Stimulated activated CD4-positive, alpha-beta T cell treated with anti-CD3 and anti-CD28 coated beads, Interleukin-12 subunit alpha, Interleukin-12 subunit beta, amount 100 ng/mL, for 24 hours (primary cell): ENCODE measurements at places on chromosomes 12 and 14.

DNA sequence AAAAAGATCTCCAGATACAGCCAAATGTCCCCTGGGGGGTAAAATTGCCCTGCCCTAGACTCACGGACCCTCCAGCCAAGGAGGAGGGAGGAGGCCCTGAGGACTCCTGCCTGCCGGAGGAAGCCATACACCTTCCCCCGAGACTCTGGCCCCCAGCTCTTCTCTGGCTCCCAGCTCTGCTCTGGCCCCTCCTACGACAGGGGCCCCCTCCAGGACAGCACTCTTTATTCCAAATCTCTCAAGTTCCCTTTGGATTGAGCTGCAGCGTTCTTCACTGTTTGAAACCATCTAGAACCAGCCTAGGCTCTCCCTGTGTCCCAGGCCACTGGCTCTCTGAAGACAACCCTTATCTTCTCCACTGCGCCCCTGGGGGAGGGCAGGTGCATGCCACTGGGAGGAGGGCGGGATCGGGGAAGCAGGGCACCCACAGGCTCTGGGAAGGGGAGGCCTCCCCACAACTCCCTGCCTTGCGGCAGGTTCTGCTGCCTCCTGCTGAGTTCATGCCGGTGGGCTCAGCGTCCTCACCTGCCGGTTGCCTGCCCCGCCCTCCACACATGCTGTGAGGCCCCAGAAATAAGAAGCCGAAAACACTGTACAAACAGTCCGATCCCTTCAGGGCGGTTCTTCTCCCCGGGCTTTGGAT lies 112.7 kb downstream of the DICER1 start:
- no peak for DNase-seq

GRCh38 chr12:41367726-41368405 lies 179.7 kb downstream of the PDZRN4 start:
- no peak for DNase-seq

GRCh38 chr14:102931580-102932285 lies 9.3 kb downstream of the AMN start:
- no peak for DNase-seq

GRCh38 chr12:77042833-77043232 lies 22.5 kb downstream of the E2F7 start:
- no peak for DNase-seq

- no peak for DNase-seq
Observed at GRCh38 chr14:106562451-106562850, 1036.1 kb downstream of the TMEM121 start.

DNA sequence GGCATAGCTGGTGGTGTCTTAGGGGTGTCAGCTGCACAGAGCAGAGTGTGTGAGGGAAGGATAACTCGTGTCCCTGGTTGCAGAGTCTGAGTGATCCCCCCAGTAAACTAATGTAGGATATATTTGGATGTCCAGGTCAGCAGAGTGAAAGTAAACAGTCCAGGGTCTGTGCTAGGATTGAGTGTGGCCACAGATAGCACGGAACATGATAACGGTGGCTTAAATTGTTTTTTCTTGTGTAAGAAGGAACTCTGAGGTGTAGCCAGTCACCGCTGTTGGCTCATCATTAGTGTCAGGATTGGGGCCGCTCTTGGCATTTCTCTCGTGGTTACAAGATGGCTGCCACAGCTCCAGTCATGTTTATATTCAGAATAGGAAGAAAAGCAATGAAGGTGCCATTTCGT lies 97.3 kb downstream of the DERA start:
- no peak for DNase-seq

- DNase-seq: no peak
Observed at GRCh38 chr12:42564996-42565395, 24.6 kb downstream of the PRICKLE1 start.

- no peak for DNase-seq
Observed at GRCh38 chr12:104044158-104044557, 5.8 kb downstream of the GLT8D2 start.

DNA sequence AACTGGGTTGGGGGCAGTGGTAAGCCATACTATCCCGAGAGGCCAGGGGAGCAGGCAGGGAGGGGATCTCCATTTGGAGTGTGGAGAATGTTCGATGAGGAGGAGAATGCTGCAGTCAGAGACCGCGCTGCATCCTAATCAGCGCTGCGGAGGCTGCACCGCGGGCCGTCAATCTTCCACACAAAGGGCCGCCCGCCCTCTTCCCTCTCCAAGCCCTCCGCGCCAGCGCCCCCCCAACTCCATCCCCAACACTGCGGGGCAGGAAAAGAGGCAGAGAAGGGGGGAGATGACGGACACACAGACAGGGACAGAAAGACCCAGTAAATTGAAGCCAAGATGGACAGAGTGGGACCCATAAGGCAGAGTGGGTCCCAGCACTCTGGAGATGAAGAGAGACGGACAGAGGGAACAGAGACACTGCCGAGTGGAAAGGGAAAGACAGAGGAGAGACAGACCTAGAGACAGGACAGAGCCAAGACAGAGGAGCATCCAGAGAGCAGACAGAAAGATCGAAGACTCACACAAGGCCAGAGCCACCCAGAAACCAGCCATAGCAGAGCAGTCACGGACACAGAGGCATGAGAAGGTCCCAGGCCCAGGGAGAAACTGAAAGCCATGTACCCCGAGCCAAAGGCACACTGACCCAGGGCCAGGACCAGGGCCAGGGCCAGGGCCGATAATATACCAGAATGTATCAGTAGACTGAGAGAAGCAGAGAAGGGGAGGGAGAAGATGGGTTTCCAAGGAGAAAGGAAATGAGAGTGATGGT lies 3.5 kb downstream of the CISTR start:
- no peak for DNase-seq

- no peak for DNase-seq
Observed at GRCh38 chr12:115619889-115620288, 657.6 kb downstream of the MED13L start.

DNA sequence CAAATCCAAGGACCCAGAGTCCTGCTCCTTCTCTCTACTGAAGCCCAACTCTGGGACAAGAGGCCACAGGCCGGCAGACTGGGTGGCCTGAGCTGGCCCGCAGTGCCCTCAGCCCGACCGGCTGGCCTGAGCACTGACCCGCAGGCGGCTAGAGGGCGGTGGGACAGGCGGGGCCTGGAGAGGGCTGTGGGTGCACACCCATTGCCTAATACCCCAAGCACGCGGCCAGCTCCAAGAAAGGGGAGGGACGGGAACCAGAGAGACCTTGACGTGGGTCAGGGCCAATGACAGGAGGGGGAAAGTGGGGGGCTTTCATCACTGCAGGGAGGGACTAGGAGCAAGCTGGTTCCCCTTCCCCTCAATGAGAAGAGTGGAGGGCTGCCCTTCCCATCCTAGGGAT lies 2.0 kb upstream of the WNT10B start:
- DNase-seq: no peak

DNA sequence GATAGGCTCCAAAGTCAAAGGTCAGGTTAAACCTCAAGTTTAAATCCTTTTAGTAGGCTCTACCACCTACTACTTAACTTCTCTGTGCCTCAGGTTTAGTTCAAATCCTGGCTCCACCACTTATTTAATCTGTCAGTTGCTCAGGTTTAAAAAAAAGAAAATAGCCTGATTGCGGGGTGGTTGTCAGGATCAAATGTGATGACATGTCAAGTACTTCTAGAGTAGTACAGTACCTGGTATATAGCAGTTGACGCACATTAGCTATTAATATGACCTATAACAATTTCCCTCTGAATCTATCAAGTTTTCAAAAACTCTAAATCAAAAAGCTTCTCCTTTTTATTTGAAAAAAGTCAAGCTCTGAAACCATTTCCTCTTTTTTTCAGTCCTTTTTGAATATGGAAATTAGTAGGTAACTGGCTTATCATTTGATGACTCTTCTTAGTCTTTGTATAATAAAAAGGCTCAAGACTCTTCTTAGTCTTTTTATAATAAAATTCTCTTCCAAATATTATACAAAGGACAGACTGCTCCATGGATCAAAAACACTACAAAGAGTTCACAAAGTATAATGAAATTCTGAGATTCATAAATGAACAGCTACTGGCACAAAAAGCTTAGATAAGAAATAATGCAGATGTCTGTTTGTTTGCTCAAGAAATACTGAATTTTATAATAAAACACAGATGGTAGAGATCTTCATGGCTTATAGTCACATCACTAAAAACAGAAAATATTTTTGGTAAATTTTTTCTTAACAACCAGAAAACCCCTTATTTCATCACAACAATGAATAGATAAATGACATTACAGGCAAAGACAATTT lies 5.0 kb downstream of the OSBPL8 start:
- no peak for DNase-seq

DNA sequence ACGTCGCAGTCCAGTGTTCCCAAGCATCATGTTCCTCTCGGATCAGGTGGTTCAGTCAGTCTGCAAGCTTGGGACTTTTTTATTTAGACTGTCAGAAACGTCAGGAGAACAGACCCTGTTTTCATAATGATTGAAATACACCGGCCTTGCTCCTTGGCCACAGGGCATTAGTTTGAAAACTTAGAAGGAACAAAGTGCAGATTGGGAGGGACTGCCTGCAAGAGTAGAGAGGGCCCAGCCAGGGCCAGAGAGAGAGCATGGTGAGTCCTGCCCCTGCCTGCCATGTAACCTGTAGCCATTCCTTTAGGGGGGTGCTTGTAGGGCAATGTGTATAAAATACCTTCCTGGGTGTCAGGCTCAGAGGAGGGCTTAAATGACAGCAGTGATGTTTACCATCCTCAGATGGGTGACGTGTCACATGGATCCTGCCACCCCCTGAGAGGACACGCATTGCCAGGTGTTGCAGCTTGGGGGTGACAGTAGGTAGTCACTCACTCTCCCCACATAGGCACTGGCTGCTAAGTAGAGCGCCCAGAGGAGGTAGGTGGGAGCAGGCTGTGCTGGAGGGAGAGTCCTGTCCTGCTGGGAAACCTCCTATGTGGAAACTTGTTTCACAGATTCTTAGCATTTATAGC lies 45.7 kb downstream of the MMAB start:
- DNase-seq: no peak

- DNase-seq: no peak
Observed at GRCh38 chr12:19211802-19212201, 82.3 kb downstream of the PLEKHA5 start.

DNA sequence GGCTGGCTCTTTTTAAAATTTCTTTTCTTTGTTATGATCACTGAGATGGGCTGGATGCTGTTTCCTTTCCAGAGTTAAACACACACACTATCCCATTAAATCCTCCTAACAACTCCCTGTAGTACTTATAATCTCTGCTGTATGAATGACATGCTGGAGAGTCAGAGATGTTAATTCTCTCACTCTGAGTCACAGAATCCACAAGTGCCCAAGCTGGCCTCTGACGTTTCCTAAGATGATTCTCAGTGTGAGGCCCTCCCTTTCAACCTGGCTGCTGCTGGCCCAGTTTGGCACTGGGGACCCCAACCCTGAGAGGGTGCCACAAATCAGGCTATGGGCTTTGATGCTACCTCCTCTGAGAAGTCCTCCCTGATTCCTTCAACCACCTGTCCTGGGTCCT lies 5.4 kb downstream of the NOS1 start:
- no peak for DNase-seq

DNA sequence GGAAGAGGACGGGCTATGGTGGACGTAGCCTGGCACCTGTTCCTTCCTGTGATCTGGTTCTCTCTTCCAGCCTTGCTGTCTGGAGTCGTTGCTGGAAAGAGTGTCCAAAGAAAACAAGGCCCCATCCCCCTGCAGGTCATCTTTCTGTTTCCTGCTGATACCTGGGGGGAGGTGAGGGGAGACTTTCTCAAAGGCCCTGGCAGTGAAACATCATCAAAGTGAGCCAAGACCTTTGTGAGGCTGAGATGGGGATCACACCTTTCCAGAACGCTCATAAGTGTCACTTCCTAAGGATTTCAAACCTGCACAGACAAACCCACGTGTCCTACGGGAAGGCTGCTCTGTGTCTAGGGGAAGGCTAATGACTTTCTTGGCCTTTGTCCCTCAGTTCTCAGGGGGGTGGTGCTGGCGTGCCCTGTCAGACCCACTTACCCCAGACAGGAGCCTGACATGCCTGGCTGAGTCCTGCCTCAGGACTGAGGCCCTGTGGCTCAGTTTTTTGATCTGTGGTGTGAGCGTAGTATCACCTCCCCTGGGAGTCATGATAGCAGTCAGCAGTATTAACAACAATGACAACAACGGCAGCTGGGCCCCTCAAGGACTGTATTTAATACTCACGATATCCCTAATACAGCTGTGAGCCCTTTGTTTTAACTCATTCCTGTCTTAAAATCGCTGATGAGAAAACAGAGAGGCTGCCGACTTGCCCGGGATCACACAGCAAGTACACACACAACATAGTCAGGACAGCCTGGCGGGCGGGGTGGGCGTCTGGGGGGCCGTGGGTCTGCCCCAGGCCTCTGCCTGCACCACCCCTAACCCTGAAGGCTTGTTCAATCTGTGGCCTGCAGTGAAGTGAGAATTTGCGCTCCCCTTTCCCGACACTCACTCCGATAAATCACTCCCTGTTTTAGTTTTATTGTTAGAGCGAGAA lies 235.2 kb downstream of the SLC41A2 start:
- no peak for DNase-seq

DNA sequence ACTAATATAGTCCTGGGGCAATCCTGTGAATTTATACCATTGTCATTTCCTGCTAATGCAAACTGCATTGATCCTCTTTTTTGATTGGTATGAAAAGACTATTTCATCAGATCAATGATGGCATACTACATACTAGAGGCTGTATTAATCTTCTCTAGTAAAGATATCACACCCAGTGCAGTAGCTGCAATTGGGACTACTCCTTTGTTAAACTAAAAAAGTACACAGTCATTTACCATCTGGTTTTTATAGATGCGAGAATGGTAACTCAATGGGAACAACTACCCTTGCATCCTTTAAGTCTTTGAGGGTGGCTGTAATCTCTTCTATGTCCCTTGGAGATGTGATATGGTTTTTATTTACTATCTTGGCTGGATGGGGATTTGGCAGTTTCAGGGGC lies 80.2 kb upstream of the STK38L start:
- no peak for DNase-seq

- DNase-seq: no peak
Observed at GRCh38 chr14:84490081-84490480, 1039.9 kb upstream of the FLRT2 start.
